ENCODE measurements at places on chromosomes 4 and X.

GRCh38 chrX:109732017-109732801 lies 848 bp downstream of the ACSL4 start:
- DNase-seq, result no peak

GRCh38 chr4:8703857-8704495 lies 111.4 kb downstream of the CPZ start:
- DNase-seq, result no peak

DNA sequence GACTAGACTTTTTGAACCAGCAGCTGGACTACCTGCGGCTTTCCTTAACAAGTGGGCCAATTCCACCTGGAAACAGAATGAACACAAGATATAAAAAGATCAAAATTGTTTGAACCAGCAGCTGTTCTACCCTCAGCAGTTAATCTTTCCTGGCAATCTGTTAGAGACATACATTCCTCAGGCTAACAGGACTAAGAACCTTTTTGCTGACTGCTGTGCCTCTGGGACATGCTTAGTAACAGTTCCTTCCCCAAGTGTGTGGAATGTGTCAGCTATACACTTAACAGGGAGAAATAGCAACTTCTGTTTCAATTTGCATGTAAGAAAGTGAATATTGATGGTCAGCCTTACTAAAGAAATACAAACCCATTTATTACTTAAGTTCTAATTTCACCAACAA lies 554.4 kb downstream of the ARAP2 start:
- DNase-seq, result no peak

DNA sequence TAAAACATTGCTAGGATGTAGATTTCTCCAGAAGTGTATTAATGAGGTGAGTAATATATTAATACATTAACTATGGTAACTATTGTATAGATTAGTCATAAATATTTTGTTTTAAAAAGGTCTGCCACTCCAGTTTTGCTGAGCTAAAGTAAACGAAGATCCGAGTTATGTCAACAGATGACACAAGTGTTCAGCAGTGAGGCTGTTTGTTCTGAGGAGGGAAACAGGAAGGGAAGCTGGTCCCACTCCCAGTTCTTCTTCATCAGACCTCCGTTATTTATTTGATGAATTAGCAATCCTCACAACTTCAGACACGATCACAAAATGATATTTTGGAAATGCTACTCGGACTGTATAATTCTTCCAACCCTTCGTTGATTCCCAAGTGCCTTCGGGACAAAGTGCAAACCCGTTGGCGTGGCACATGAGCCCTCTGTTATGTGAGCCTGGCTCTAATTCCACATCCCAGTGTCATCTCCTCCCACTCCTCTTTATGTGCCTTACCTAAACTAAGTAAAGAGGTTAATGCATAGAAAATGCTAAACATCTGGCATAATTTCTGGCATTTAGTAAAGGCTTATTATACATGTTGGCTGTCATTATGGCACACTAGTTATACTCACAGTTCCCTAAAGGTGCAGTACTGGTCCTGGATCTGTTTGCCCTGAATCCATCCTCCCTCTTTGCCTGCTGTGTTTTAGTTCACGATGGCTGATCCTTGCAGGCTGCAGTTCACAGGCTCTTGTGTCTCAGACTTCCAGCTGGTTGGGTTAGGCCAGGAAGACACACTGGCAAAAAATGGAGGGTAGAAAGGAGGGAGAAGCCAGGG lies 190.6 kb upstream of the LNX1 start:
- no peak for DNase-seq

- DNase-seq, result no peak
Measured at GRCh38 chr4:56315041-56315440, 72.2 kb downstream of the AASDH start.

GRCh38 chr4:148575577-148575976 lies 133.4 kb upstream of the NR3C2 start:
- DNase-seq, result no peak

GRCh38 chr4:721261-722168 lies 15.9 kb downstream of the PCGF3 start:
- no peak for DNase-seq

DNA sequence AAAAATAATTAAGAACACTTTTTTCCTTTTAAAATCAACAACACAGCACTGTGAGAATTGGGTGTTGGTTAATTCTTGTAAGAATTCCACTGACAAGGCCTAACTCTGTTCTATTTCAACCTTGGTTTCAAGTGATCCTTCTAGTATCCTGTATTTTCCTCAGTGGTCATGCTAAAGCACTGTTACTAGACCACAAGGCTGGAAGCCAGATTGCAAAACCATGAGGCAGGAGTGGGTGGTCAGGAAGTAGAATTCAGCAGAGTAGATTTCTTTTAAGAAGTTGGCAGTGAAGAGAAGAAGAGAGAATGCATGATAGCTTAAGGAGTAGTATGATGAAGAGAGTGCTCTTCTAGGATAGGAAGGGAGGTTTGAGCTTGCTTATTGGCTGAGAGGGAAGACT lies 71.6 kb upstream of the LEF1 start:
- DNase-seq, result no peak

DNA sequence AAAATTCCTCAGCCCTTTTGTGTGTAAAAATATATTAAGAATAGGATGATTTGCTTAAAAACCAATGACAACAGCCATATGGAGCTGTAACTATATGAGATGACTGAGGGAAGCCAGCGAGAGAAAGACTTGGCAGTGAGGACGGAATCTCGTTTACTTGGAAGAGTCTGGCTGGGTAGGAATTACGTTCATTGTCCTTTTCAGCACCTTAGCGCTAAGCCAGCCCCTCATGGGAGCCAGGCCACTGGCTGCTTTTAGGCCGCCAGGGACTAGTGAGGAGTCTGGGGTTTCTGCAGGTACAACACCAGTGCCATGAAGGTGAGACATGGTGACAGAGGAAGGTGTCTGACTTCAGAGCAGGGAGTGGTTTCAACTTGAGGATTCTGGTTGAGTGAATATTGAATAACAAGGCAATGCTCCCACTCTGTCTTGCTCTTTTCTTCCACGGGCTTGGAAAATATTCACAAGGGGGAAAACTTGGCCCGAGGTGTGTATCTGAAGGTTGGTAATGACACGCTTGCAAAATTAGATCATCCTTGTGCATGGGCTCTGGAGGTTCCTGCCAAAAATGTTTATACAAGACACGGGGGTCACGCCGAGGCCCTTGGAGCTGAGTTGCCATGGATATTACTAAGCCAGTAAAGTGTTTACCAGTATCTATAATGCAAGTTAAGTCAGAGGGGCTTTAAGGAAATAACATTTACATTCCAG lies 17.4 kb downstream of the KLF3 start:
- no peak for DNase-seq

GRCh38 chr4:16686195-16686594 lies 212.2 kb downstream of the LDB2 start:
- DNase-seq, result no peak

DNA sequence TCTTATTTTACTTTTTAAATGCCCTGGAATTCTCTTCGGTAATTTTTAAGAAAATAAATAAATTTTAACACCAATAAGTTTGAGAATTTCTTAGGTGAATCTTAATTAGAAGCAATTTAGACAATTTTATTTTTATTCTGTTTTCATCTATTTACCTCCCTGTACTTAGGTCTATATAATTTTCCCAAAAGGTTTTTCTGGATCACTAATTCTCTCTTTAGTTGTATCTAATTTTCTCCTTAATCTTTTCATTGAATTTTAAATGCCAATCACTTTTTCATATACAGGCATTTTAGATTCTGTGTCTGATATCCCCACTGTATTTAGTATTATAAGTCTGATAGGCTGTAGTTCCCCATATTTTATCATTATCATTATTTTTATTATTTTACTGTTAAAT lies 845.3 kb downstream of the TRIML1 start:
- DNase-seq, result no peak

Data from esophagus squamous epithelium (tissue), 5 donors.